ENCODE measurements at places on chromosomes 6 and 20.

DNA sequence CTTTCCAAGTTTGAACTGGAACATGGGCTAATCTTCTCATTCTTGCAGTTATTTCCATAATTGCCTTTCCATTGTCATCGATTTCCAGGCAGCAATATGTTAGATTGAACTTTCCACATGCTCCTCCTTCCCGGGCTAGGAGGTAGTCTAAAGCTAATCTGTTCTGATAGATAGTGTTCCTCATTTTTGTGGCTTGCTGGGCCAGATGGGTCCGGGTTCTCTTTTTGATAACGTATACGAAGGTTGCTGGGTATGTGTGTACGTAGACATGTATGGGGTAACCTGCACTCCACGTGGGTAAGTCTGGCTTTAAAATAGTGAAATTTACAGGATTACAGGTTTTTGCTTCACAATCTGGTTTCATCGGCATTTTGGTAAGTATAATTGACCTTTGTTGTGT, 14.0 kb upstream of the GMPR start:
- no peak for DNase-seq

DNA sequence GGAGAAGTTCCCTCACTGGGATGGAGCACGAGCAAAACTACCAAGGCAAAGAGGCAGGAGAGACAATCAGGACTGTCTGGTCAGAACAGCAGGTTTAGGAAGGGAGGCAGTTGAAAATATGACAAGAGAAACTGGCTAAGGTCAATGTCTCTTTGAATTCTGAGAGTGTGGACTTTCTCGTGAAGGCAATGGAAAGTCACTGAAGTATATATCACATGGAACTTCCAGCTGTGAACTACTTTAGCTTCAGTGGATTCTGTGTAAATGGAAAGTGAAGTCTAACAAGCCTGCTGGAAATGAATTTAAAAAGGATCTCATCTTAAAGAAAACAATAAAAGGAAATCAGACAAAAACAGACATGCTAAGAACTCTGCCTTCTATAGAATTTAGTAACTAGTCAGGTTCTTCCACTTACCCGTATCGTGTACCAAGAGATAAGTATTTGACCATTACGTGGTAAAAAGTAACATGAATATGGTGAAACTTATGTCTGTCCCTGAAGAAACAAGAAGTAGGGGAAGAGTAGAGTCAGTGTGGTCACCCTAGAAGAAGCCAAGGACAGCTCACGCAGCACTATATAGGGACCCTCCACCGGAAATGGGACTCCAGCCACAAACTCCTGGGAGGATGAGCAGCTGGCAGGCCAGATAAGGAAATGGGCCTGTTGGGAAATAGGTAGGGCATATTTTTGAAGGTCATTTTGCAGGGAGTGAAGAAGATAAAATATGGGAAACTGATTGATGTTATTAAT, 123.4 kb downstream of the MAP7 start:
- no peak for DNase-seq

DNA sequence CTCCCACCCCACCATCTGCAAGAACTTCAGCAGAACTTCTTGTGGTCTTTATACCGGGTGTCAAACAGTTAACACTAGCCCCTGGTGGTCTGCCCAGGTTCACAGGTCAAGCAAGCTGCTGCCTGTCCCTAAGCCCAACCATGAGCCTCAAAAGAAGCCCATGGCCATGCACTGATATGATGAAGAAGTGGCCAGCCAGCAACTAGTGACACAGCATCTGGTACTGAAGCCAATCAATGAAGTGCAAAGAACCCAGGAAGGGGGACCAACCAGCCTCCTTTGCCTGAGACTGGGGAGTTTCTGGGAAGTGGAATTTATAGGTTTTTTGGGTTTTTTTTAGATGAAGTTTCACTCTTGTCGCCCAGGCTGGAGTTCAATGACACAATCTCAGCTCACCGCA, 127.8 kb downstream of the MAFB start:
- DNase-seq = no peak

- peak; percentile 89 for DNase-seq
These were observed 3.2 kb upstream of the DEF6 start for GRCh38 chr6:35294308-35294945.

DNA sequence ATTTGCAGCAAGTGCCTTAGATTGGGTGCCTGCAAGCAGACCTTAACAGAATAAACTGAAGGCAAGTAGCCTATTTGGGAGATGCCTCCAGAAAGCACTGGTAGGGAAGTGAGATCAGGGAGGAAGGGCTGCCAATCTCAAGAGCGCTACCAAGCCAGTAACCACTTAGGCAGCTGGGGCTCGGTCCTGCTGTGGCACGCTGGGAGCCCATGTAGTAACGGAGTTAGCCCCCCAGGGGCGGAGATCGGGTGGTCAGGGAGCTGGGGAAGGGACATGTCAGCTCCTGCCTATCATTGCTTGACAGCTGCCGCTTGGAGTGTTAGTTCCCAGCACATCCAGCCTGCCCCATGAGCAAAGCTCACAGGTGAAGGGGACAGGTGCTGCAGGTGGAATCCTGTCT, 127.0 kb downstream of the CEBPB start:
- DNase-seq = peak; percentile 10

DNA sequence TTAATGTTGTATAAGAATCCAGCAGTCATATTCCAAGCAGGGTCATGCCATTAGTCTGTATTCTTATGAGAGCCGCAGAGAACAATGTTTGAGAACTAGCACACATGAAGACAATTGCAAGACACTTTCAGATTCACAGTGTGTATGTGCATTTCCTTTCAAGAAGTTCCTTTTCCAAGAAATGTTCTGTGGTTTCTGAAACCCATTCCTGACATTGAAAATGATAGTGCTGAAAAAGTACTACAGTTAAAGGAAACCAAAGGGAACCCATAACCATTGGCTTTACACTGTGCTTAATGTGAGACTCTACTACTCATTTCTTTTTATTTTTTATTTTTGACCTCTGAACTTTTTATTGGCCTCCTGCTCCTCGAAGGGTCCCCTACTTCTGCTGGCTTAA, 4.2 kb upstream of the CALHM6 start:
- DNase-seq = no peak

DNA sequence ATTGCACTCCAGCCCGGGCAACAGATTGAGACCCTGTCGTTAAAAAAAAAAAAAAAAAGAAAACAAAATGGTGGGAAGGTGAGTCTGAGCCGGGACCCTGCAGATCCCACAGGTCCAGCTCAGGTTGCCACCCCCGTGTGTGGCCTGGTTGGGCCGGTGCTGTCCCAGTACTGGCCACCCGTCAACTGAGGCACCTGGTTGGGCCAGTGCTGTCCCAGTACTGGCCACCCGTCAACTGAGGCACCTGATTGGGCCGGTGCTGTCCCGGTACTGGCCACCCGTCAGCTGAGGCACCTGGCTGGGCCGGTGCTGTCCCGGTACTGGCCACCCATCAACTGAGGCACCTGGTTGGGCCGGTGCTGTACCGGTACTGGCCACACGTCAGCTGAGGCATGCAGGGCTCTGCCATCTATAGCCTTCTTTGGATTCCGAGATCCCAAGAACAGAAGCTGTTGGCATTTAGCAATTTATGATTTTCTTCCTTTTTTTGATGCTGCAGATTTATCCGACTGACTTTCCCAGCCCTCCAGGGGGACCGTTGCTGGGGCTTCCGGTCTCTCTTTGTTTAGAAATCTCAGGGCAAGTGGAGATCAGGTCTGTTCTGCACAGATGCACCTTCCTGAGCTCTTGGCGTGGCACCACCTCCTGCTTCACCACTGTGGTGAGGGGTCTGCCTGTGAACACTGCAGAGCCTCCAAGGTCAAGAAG, 113.8 kb downstream of the SYCP2 start:
- no peak for DNase-seq

GRCh38 chr20:20894753-20895152, 182.3 kb upstream of the RALGAPA2 start:
- peak; percentile 45 for DNase-seq

- no peak for DNase-seq
These were observed 14.3 kb downstream of the THEMIS start for GRCh38 chr6:127886603-127887002.

- DNase-seq = peak; percentile 33
These were observed at the start of gene TAGAP for GRCh38 chr6:159044899-159045727. Gene TAGAP (minus strand): TSS chr6:159044991. CDS start chr6:159044146, 845 bp downstream.

GRCh38 chr20:7902879-7903278, 37.4 kb downstream of the HAO1 start:
- DNase-seq = no peak

- DNase-seq = peak; percentile 74
These were observed 348 bp upstream of the PYGB start for GRCh38 chr20:25247518-25247955.

DNA sequence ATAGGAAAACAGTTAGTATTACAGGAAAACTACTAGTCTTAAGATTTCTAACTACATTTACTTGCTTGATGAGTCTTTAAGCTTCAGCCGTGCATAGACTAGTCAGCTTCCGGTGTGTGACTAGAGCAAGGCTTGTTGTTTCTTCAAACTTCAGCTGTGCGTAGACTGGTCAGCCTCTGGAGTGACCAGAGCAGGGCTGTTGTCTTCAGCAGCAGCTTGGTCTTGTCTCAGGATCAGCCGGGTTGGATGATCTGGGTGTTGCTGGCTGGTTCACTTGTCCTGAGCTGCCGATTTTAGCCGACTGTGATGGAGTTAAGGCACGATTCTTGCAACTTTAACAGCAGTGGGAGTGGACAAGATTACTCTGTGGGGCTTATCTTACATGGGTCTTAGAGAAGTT, 44.7 kb downstream of the HLA-C start:
- no peak for DNase-seq

GRCh38 chr6:21171801-21172200, 421.8 kb upstream of the SOX4 start:
- no peak for DNase-seq

DNA sequence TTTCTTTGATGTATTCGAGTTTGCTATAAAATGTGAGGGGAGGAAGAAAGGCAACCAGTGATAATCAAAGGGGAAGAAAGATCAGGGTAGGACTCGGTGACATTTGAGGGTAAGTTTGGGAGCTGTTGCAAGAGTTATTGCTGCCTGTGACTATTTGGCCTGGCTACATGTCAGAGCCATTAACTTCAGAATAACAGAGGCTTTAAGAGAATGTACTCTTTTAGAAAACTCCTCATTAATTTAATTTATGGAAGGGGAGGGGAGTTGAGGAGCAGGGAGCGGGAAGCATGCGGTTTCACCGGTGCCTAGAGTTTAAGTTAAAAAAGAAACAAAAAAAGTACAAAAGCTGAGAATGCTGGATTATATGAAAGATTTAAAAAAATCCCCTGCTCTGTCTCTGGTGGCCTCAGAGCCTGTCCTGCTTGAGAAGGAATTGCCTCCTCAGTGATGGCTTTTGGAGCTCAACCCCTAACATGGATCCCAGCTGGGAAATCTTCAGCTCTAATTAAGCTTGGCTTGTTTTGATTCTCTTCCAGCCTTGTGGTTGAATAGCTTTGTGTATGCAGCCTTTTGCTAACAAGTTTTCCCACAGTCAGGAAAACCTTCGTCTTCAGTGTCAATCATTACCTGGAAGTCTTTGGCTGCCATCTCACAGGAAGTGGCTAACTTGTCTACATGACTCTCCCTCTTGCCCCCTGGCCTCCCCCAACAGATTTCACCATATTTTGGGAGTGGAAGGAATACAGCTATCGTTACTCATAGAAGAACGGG, 238.2 kb downstream of the SOX4 start:
- DNase-seq = no peak

DNA sequence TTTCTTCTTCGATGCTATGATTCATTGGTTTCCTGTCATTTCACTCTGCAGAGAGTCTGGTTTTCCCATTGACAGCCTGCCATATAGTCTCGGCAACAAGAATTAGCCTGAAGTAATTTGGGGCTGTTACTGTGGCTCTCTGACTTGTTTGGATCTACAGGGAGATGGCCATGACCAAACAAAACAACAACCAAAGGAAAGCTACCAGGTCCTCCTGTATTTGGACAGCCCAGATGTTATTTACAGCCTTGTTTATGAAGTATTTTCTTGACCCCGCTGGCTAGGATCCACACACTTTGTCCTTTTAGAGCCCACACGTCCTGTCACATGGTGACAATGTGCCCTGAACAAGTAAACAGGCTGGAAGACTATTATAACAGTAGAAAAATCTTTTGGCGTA, 111.4 kb upstream of the PREP start:
- no peak for DNase-seq

DNA sequence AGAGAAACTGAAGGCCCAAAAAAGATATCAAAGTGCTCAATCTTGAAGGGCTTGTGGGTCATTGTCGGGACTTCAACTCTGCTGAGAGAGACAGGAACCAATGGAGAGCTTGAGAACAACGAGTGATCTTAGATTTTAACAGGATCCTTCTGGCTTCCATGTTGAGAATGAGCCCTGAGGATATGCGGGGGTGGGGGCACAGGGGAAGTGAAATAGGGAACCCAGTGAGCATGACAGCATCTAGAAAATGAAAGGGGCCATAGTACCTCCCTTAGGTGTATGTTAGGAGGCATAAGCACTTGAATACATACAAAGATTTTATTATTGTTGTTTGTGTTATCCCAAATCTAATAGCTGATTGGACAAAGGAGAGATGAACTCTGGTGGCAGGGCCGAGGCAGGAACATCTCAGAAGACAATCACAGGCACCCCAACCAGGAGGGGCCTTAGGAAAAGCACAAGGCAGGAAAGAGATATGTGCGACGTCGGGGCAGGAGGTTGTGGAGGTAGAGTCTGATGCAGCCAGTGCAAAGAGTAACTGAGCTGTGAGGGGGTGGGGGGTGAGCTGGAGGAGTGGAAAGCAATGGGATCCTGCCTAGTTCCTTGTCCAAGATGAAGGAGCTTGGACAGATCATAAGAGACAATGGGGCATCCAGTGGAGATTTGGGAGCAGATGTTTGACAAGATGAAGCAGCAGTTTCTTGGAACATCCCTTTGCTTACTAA, 10.4 kb downstream of the TGM6 start:
- no peak for DNase-seq

DNA sequence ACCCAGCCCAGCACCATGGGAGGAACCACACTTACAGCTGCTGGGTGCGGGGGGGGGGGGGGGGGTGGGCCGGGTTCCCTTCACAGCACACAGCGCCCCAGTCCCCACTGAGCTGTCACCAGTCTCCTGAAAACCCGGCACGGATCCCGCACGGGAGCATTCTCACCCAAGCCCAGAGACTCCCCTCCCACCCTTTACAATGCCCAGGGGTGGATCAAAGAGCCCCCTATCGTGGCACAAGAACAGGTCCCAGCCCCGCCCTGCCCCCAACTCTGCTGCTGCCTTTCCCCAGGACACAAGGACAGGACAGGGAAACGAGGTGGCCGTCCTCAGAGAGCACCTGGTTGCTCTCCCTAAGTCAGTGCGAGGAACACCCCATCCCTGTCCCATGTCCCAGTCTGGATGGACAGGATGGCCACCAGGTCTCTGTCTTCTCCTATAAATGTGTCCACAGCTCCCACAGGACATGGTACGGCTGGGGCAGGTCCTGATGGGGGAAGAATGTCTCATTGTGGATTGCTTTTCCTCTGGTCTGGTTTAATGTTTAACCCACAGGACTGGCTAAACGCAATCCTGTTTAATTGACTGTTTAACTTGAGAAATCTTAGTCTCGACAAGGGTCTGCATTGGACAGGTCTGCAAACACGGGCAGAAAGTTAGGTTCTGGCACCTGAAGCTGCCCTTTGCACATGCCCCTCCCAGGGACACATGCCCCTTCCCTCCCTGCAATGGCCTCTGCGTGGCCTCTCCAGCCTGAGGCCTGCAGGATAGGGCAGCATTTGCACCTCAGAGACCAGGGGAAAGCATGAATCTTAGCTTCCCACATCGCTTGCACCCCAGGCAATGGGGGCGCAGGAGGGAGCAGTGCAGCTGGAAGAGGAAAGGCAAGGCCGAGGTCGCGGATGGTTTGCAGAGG, 45.3 kb downstream of the DACT2 start:
- DNase-seq = no peak

All from NCI-H69 (cell line).